ENCODE measurements at places on chromosomes 4 and X.

- no peak for DNase-seq
Measured at GRCh38 chr4:117154251-117154650, 68.9 kb upstream of the TRAM1L1 start.

DNA sequence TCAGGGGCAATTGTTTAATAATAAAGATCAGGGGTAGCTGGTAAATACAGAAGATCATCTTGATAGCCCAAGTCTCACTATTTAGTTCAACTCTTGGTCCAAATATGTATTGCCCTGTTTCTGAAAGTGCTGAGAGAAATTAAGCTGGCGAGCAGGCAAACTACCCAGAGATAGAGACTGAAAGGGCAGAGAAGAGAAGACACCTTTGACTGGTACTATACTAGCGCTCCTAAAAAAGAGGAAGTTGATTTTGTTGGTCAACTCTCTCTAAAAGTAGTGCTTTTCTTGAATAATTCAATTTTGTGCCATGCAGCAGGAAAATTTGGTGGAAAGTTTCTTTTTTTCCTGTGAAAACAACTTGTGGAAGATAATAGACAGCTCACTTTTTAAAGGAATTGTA lies 64.0 kb downstream of the IGSF1 start:
- DNase-seq = no peak

- DNase-seq = no peak
Measured at GRCh38 chrX:14232688-14233087, 203.0 kb upstream of the GEMIN8 start.

- no peak for DNase-seq
Measured at GRCh38 chr4:80594701-80595100, 259.2 kb downstream of the CFAP299 start.

DNA sequence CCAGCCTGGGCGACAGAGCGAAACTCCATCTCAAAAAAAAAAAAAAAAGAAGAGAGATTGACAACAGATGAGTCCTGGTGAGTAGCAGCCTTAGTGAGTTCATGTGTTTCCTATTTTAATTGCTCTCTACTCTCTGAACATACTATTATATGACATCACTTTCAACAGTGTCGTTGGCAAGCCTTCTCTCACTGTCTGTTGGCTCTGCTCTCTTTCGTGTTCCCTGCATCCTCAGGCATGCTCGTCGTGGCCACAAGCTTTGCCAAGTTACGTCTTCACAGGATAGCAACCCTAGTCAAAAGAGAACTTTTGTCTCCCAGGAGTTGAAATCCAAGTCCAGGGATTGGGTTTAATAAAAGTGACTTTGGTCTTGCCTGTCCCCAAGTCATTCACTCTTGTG lies 117.1 kb upstream of the EGFL6 start:
- DNase-seq = no peak

GRCh38 chr4:54607067-54607466 lies 50.7 kb upstream of the KIT start:
- DNase-seq = no peak

- peak; percentile 90 for DNase-seq
Measured at GRCh38 chr4:124334119-124334518, 378.4 kb downstream of the ANKRD50 start.

- no peak for DNase-seq
Measured at GRCh38 chrX:120561634-120562568, 1.1 kb upstream of the CUL4B start.

- no peak for DNase-seq
Measured at GRCh38 chr4:35315419-35315818, 928.9 kb downstream of the ARAP2 start.

DNA sequence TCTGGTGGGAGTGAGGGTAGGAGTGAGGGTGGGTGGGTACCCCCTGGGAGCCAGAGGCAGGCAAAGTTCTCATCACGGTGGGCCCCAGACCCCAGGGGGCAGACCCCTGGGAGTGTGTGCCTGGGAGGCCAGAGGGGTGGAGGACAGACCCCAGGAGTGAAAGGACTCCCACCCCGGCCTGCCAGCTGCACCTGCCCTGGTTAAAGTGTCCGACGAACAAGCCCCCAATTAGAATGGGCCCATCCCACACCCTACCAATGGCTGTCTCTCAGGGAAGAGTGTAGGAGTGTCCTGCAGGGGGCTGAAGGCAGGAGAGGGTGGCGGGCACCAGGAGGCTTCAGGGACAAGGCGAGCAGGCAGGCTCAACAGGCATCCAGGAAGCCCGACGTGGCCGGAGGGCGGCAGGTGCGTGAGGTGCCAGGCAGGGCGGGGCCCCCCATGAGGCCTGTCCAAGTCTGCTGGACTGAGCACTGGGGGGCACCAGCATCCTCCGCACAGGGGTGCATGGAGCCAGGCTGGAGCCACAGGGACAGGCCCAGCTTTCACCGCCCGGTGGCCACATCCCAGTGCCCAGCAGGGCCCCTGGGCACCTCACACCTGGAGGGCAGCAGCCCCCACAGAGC lies 8.7 kb downstream of the PDE6B start:
- DNase-seq = no peak

GRCh38 chr4:10346023-10346422 lies 111.2 kb downstream of the ZNF518B start:
- no peak for DNase-seq

GRCh38 chr4:98939438-98939837 lies 10.5 kb upstream of the EIF4E start:
- DNase-seq = no peak

- DNase-seq = no peak
Measured at GRCh38 chrX:116493271-116493670, 30.5 kb upstream of the CT83 start.

- no peak for DNase-seq
Measured at GRCh38 chr4:24971192-24971591, 58.4 kb upstream of the CCDC149 start.

- DNase-seq = peak; percentile 53
Measured at GRCh38 chr4:79652232-79652631, 244.2 kb upstream of the GK2 start.

DNA sequence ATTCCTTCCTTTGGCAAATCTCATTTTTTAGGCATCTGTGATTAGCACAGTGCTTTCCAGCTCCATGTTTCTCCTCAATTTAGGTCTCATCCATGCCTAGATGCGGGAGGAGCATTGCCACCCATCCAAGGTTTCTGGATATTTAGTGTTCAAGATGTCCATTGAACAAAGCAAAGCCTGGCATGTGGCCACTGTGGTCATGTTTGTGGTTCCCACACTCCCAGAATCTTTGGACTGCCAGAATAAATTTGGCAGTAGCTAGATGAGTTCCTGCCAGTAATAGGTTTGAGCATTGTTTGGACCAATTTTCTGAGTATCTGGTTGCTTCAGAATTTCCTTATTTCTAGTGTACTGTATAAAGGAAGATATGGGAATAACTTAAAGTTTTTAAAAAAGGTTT lies 1124.1 kb downstream of the ADGRL3 start:
- DNase-seq = peak; percentile 10

Data from astrocyte of the spinal cord (primary cell).